Heart right ventricle (tissue), 16 donors: ENCODE measurements at places on chromosomes 5 and 9. TPM values are rescaled to one million over a fixed set of nuclear protein-coding genes. Genes with fewer than 3 reads are reported as not detected.

The LHX3 gene
- polyA plus RNA-seq, result not detected

The PTGER4 gene
- polyA plus RNA-seq, result 2.6 TPM

The RNF208 gene
- 83.8 TPM for polyA plus RNA-seq

The ARHGEF39 gene
- polyA plus RNA-seq, result 1.3 TPM

The NRG2 gene
- polyA plus RNA-seq, result 0.64 TPM

The FGF1 gene
- polyA plus RNA-seq, result 5.1 TPM

The ELOVL7 gene
- polyA plus RNA-seq, result 0.16 TPM

- no peak for DNase-seq
- no peak overlapping the region for H3K27ac ChIP-seq
- no peak overlapping the region for H3K4me3 ChIP-seq
- peaks cover 16% of the 10 kb centered on the region for H3K36me3 ChIP-seq
- H3K4me1 ChIP-seq, result no peaks in the 10 kb centered on the region
These were observed 75.4 kb downstream of the UHRF2 start for GRCh38 chr9:6488395-6488794.

GRCh38 chr5:22023784-22024183 is 829.4 kb downstream of the CDH12 start:
- no peak overlapping the region for H3K27ac ChIP-seq
- no peaks in the 10 kb centered on the region for H3K4me1 ChIP-seq
- H3K27me3 ChIP-seq, result no peaks in the 10 kb centered on the region

GRCh38 chr9:131868766-131869165 is 128.9 kb upstream of the RAPGEF1 start:
- no peaks in the 10 kb centered on the region for H3K27me3 ChIP-seq
- no peak for DNase-seq
- H3K36me3 ChIP-seq, result no peaks in the 10 kb centered on the region
- H3K4me1 ChIP-seq, result no peaks in the 10 kb centered on the region
- no peak overlapping the region for H3K27ac ChIP-seq

DNA sequence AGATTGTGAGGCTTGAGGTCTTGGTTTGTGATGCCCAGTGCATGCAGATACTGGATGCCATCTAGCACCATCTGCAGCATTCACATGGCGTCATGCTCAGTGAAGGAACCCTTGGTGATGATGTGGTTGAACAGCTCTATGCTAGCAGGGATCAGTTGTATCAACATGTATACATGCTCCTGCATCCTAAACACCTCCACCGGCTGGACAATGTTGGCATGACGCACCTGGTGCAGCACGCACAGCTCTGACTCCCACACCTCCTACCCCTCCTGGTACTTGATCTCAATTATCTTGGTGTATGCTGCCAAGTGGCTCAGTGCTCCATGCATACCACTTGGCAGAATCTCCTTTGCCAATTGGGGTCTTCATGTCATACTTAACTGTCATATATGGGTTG is 49.1 kb downstream of the MTREX start:
- H3K4me3 ChIP-seq, result no peak overlapping the region
- DNase-seq, result no peak
- no peaks in the 10 kb centered on the region for H3K27me3 ChIP-seq
- H3K36me3 ChIP-seq, result peaks cover 4% of the 10 kb centered on the region
- H3K4me1 ChIP-seq, result no peaks in the 10 kb centered on the region

GRCh38 chr5:178298283-178298807 is 65.7 kb upstream of the PHYKPL start:
- H3K27ac ChIP-seq, result no peak overlapping the region
- no peak overlapping the region for H3K4me3 ChIP-seq
- no peaks in the 10 kb centered on the region for H3K36me3 ChIP-seq
- H3K4me1 ChIP-seq, result no peaks in the 10 kb centered on the region
- no peak for DNase-seq

- peaks cover 15% of the 10 kb centered on the region for H3K4me1 ChIP-seq
- H3K4me3 ChIP-seq, result no peak overlapping the region
- H3K27ac ChIP-seq, result no peak overlapping the region
- no peaks in the 10 kb centered on the region for H3K36me3 ChIP-seq
- H3K27me3 ChIP-seq, result no peaks in the 10 kb centered on the region
- DNase-seq, result no peak
These were observed 24.5 kb downstream of the POLK start for GRCh38 chr5:75536147-75536546.

DNA sequence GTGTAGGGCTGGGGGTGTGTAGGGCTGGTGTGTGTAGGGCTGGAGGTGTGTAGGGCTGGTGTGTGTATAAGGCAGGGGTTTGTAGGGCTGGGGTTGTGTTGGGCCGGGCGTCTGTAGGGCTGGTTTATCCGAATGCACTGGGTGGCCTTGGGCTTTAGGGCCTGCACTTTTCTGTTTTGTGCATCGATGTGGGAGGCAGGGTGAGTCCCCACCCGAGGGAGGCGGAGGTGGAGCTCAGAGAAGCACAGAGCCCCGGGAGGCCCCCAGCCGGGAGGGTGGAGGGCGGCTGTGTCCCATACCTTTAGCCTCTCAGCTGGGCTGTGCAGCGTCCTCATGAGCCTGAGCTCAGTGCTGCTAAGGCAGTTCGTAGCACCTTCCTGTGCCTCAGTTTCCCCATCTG is 13.5 kb downstream of the COL5A1 start:
- DNase-seq, result no peak
- no peaks in the 10 kb centered on the region for H3K36me3 ChIP-seq
- H3K27ac ChIP-seq, result no peak overlapping the region
- no peaks in the 10 kb centered on the region for H3K27me3 ChIP-seq
- no peak overlapping the region for H3K4me3 ChIP-seq

GRCh38 chr9:112332214-112332613 is 1.2 kb downstream of the PTBP3 start:
- H3K36me3 ChIP-seq, result no peaks in the 10 kb centered on the region
- H3K4me3 ChIP-seq, result peak overlapping the region; percentile 90
- no peaks in the 10 kb centered on the region for H3K27me3 ChIP-seq
- peak overlapping the region; percentile 100 for H3K27ac ChIP-seq
- no peak for DNase-seq

DNA sequence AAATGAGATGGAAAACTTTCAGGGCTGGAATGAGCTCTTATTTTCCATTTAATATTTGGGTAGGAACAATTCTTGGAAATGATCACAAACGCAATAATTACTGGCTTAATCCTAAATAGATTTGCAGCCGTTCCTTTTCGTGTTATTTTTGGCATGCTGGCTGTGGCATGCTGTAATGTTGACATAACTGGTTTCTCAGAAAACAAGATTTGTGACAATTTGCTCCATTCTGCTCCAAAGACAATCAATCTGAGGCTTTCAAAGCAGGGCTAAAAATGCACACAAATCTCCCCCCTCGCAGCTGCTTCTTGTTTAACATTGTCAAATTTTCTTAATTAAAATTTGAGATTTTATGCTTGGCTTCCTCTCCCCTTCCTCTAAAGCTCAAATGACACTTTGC is 151.2 kb downstream of the TTC39B start:
- DNase-seq, result no peak
- H3K27ac ChIP-seq, result peak overlapping the region; percentile 13
- H3K36me3 ChIP-seq, result no peaks in the 10 kb centered on the region
- H3K27me3 ChIP-seq, result no peaks in the 10 kb centered on the region
- peaks cover 17% of the 10 kb centered on the region for H3K4me1 ChIP-seq

DNA sequence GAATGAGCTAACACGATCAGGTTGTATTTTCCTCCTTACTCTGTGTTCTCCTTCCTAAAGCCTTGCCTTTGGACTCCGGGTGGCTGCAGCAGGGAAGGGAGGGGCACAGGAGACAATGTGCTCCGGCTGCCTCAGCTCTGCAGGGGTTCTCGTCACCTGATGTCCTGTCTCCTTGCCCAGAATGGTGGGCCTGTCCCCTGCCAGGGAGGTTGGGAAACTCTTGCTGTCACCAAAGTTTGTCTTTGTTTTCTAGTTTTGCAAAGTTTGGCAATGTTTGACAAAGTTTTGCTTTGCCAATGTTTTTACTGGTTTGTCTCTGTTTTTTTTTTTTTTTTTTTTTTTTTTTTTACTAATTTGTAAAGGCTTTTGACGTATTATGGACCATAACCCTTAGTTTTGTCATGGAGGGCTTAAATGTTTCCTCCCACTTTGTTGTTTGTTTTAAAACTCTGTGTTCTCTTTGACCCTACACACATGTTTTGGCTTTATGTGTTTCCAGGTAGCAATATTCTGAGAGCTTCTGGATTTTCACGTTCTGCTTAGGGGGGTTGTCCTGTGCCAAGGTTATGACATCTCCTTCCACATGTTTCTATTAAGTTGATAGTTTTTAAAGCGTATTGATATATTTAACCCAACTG is 49.3 kb downstream of the GADD45G start:
- H3K27me3 ChIP-seq, result no peaks in the 10 kb centered on the region
- H3K4me3 ChIP-seq, result no peak overlapping the region
- H3K27ac ChIP-seq, result no peak overlapping the region
- no peaks in the 10 kb centered on the region for H3K36me3 ChIP-seq
- no peaks in the 10 kb centered on the region for H3K4me1 ChIP-seq

GRCh38 chr9:130452835-130453234 is 8.1 kb downstream of the ASS1 start:
- no peaks in the 10 kb centered on the region for H3K36me3 ChIP-seq
- H3K27me3 ChIP-seq, result no peaks in the 10 kb centered on the region

DNA sequence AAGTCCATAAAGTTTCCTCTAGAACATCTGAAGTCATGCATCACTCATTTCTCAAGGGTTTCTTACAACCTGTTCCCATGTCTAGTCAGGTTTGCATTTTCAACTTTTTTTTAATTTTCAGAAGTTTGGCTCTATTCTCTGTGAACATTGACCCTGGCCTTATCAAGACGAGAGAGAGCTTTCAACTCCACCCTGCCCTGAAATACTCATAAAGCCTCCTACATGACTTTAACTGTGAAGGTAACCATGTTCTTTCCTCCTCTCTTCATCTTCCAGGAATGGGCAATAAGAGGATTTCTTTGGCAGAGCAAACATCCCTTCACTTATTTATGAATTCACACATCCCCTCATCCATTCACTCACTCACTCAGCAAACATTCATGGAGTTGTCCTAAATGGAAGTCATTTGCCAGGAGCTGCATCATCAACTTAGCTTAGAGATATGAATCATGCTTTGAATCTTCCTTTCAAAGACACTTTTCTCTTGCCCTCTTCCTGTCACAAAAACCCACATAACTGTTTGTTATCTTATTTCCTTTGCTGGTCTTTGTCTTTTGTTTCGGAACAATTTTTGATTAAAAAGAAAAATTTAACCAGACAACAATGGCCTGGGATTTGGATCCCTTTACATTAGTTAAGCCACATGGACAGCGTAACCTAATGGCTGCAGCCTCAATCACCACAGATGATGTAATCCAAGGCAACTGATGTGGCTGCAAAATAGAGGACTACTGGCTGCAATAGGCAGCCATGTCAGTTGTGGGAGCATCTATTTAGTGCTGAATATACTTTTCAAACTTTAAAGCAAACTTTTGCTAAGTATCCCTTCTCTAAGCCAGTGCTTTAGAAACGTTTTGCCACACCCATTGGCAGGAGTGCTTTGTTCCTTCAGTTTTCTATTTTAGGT is 43.0 kb upstream of the GNAQ start:
- H3K4me3 ChIP-seq, result no peak overlapping the region
- H3K4me1 ChIP-seq, result no peaks in the 10 kb centered on the region
- no peaks in the 10 kb centered on the region for H3K36me3 ChIP-seq
- no peak overlapping the region for H3K27ac ChIP-seq

DNA sequence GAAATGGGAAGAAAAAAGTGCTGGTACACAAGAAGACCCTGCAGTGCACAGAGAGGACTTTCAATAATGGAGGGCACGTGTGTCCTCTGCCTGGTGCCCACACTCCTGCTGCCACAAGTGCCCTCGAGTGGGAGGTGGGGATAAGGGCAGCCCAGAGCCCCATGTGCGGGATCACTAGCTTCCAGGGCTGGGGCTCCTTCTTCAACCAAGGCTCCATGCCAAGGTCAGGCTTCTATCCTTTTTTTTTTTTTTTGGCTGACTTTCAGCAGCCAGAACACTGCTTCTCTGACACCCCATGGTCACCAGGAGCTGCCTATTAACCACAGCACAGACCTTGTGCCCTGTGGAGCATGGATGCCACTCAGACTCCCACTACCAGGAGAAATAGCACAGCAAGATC is 7.5 kb downstream of the ACSL6 start:
- peaks cover 5% of the 10 kb centered on the region for H3K27me3 ChIP-seq
- no peak overlapping the region for H3K4me3 ChIP-seq
- H3K4me1 ChIP-seq, result peaks cover 3% of the 10 kb centered on the region
- H3K27ac ChIP-seq, result no peak overlapping the region

- peaks cover 13% of the 10 kb centered on the region for H3K4me1 ChIP-seq
- DNase-seq, result no peak
- no peak overlapping the region for H3K27ac ChIP-seq
- H3K27me3 ChIP-seq, result no peaks in the 10 kb centered on the region
- H3K4me3 ChIP-seq, result no peak overlapping the region
- H3K36me3 ChIP-seq, result no peaks in the 10 kb centered on the region
These were observed 123.6 kb downstream of the MYO10 start for GRCh38 chr5:16812448-16812847.

- no peaks in the 10 kb centered on the region for H3K36me3 ChIP-seq
- no peak overlapping the region for H3K4me3 ChIP-seq
- DNase-seq, result no peak
- no peaks in the 10 kb centered on the region for H3K4me1 ChIP-seq
- H3K27ac ChIP-seq, result no peak overlapping the region
These were observed 449.8 kb downstream of the ISL1 start for GRCh38 chr5:51832934-51833470.

GRCh38 chr5:72010430-72010829 is 96.8 kb upstream of the MAP1B start:
- no peak overlapping the region for H3K27ac ChIP-seq
- H3K27me3 ChIP-seq, result no peaks in the 10 kb centered on the region
- no peak for DNase-seq
- no peaks in the 10 kb centered on the region for H3K36me3 ChIP-seq
- H3K4me3 ChIP-seq, result no peak overlapping the region
- H3K4me1 ChIP-seq, result peaks cover 10% of the 10 kb centered on the region

- H3K36me3 ChIP-seq, result no peaks in the 10 kb centered on the region
- H3K4me3 ChIP-seq, result no peak overlapping the region
- H3K4me1 ChIP-seq, result no peaks in the 10 kb centered on the region
- H3K27ac ChIP-seq, result no peak overlapping the region
- peak; percentile 55 for DNase-seq
These were observed 9.9 kb upstream of the FBP2 start for GRCh38 chr9:94603259-94604160.

DNA sequence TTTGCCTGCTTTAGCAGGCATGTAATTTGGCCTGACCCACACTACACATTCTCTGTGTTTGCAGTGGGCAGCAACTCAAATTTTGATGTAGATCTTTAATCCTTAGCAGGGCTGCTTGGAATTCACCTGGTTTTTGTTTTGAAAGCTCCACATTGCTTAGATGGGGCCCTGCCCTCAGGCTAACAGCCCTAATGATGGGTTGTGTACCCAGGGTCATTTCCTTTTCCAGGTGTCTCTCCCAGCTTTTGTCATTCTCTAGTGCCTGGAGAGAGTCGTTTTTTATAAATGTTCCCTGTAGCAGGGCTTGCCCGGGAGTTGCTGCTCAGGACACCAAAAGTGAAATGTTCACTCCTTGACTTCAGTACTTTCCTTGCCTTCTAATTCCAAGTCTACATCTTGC is 126.3 kb downstream of the TRIO start:
- peaks cover 80% of the 10 kb centered on the region for H3K4me1 ChIP-seq
- no peak for DNase-seq
- H3K27me3 ChIP-seq, result no peaks in the 10 kb centered on the region
- H3K36me3 ChIP-seq, result no peaks in the 10 kb centered on the region
- peak overlapping the region; percentile 59 for H3K27ac ChIP-seq

GRCh38 chr5:100950985-100951384 is 47.9 kb upstream of the ST8SIA4 start:
- H3K4me3 ChIP-seq, result no peak overlapping the region
- no peaks in the 10 kb centered on the region for H3K4me1 ChIP-seq
- no peak for DNase-seq
- no peaks in the 10 kb centered on the region for H3K27me3 ChIP-seq

- H3K4me1 ChIP-seq, result no peaks in the 10 kb centered on the region
- no peaks in the 10 kb centered on the region for H3K36me3 ChIP-seq
- peak overlapping the region; percentile 79 for H3K27ac ChIP-seq
- peak; percentile 60 for DNase-seq
- no peaks in the 10 kb centered on the region for H3K27me3 ChIP-seq
- H3K4me3 ChIP-seq, result no peak overlapping the region
These were observed 81.9 kb downstream of the RMI1 start for GRCh38 chr9:84062538-84062937.
